CD4-positive, CD25-positive, alpha-beta regulatory T cell (primary cell): ENCODE measurements at places on chromosomes 3 and 15.

GRCh38 chr3:194617143-194617671 lies 16.0 kb downstream of the TMEM44 start:
- DNase-seq = no peak

DNA sequence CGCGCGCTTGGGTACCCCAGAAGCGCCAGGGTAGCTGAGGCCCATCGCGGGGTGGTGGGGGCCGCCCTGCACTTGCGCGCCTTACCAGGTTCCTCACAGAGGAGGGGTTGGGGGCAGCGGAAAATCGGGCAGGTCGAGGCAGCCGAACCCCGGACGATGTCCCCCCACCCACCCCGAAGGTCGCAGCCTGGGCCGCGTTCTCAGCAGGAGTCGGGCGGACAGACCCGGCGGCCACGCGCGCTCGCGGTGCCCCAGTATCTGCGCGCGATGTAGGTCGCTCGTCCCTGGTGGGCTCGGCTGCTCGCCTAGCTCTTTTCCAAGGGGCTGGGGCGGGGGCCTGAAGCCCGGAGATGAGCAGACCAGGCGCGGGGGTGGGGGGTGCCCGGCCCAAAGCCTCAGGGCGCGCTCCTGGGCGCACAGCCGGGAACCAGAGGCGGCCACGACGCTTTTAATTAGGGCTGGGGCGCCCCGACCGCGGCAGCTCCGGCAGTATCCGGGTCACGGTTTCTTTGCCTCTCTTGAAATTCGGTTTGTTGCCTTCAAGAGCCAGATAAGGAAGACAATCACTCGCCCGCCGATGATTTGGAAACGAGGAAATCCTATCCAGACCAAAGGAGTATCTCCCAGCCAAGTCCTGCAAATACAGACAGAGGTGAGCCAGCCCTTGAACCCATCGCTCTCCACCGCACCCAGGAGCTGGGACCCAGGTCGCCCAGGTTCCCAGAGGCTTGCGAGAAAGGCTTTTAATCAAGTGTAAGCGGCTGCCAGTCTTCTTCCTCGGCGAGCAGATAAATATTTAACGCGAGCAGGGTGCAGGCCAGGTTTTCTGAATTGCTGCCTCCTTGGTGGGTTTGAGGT lies 4.6 kb downstream of the SKOR1 start:
- no peak for DNase-seq

GRCh38 chr3:13027154-13027553 lies 46.1 kb downstream of the IQSEC1 start:
- no peak for DNase-seq

DNA sequence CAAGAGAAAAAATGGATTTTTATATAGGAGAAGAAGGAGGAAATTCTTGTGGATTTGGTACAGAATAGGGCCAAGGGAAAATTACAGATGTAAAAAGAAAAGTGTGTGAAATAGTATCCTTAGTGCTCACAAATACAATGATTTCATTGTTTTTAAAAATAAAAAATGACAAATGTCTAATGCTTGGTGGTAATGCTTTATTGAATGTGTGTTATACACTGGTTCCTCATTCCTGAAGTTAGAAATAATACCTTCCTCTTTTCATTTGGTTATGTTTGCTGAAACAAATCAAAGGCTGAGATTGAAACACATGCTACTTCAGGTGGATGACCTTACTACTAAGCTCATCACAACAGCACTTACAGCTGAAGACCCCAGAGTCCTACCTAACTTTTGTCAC lies 37.7 kb upstream of the CCR2 start:
- no peak for DNase-seq

DNA sequence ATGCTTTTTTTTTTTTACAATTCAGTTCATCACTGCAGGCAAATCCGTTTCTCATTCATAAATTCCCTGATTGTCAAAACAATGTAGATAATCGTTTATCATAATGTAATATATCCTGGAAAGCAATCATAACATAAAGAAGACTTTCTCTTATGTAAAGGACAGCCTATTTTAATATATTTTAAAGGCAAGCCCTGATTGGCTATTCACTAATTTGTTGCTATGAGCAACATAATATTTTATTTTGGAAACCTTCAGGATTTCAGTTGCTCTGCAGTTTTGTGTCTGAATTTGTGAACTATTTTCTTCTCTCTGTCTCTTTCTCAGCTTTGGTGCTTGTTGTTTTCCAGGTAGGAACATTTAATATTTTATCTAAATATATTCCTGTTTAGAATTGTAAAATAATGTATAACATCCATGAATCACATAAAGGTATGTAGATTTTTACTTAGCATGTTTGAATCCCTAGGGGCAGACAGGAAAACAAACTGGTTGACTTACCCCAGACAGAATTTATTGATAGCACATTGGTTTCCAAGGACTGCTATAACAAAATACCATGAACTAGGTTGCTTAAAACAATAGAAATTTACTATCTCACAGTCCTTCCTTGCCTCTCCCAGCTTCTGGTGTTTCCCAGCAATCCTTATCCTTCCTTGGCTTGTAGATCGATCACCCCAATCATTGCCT lies 253.5 kb downstream of the CDIN1 start:
- no peak for DNase-seq

DNA sequence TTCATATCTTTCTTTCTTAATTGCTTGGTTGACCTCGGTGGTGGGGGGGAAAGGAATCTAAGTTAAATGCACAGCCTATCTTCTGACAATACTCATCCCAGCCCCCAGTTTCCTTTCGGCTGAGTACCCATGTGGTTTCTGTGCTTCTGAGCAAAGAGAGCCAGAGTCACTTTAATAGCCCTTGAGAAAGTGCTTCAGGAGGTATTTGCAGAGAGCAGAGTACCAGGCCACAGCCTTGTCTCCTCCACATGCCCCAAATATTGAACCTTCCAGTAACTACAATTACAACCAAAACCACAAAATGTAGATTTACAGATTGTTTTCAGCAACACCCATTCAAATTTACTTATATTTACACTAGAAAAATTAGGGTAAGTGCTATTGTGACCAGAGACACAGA lies 647.4 kb downstream of the NR2F2 start:
- no peak for DNase-seq
